ENCODE measurements at places on chromosomes 2 and 18. TPM values are rescaled to one million over a fixed set of nuclear protein-coding genes. Genes with fewer than 3 reads are reported as not detected.

C2orf80 gene
- total RNA-seq: not detected

SRD5A2 gene
- total RNA-seq: not detected

SLC4A3 gene
- total RNA-seq: 11.2 TPM

TCF4 gene
- 105 TPM for total RNA-seq

LAMA1 gene
- total RNA-seq: 18.3 TPM

STK11IP gene
- 24.9 TPM for total RNA-seq

MAL gene
- total RNA-seq: 0.41 TPM

DNA sequence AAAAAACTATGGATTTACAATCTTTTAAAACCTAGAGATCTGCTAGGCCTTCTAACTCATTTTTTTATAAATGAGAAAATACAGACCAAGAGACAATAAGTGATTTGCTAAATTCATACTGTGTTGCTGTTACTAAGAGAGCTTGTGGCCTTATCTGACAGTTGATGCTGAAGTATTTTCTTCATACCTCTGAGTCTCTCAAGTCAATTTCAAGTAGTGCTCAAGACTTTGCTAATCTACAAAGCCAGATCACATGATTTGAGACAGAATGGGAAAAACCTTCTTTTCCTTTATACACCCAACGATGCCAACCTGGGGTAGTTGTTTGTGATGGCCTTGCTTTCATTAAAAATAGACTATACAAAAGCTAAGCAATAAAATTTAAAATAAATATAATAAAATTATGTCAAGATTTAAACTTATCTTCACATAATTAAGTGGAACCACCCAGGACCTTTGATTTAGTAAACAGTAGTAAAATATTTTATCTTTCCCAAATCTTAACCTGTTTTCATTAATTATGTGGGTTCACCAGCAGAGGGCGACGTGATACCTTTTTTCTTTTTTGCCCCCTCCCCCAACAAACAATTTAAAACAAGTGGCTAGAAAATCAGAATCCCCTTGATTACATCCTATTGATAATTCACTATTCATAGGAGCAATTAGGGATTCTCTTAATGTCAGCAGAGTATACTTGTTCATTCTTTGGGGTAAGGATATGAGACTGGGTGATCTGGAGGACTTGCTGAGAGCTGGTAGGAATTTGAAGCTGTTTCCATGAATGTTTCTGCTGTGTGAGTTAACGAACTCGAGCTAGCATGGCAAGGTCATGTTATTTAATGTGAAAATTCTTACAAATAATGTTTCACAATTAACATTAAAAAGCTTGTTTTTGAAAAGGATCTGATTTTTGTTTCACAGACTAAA, 49.6 kb upstream of the SLC5A7 start:
- DNase-seq: no peak

- no peak for DNase-seq
Measured at GRCh38 chr2:60796573-60797509, 40.8 kb downstream of the PAPOLG start.

GRCh38 chr18:79420033-79420745, 24.5 kb downstream of the NFATC1 start:
- DNase-seq: no peak

DNA sequence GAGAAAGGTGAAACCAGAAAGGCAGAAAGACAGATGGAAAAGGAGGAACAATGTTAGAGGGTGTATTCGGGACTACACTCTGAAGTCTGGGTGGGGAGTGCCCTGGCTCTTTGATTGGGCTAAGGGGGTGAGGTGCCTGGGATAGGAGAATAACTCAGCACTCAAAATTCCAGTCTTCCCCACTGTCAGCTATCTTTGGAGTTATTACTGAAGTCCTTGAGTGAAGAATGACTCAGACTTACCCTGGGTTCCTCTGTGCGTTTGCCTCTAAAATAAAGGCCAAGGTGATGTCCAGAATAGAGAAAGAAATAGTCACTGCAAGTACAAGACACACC, 151.8 kb upstream of the SERPINE2 start:
- peak; percentile 44 for DNase-seq

DNA sequence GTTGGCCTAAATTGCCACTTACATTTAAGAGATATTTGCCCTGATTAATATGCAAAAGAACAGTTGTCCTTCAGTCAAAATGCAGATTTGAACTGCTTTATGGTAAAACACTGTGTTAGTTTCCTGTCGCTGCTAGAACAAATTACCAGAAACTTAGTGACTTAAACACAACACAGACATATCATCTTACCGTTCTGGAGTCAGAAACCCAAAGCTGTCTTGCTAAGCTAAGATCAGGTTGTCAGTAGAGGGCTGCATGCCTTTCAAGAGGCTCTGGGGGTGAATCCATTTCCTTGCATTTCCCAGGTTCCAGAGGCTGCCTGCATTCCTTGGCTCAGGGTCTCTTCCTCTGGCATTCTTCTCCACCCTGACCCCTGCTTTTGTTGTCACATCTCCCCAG, 149.5 kb downstream of the FAM161A start:
- DNase-seq: no peak

DNA sequence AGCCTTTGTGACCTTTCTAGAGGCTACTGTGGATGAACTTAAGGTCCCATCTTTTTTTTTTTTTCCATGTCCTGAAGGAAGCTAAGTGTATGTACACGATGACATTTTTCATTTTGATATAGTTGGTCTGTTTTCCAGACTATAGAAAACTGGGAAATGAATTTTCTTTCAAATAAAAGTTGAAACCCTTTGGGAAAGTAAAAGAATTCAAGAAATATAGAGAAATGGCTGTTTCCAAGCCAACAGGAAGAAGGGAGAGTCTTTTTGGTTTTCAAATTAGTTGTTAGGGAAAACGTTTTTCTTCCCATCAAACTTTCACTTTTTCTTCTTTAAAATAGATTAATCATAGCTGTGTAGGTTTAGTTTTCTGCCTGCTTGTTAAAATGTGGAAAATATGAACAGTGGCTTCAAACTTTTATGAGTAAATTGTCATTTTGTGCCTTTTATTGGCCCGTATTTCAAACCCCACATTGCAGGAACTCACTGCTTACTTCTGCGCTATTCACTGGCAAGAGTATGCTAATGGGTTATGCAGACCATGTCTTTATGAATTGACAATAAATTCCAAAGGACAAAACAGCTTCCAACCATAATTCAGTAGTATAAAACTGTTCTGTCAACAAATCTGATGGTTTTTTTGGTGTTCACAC, 27.7 kb upstream of the LYPD1 start:
- no peak for DNase-seq

DNA sequence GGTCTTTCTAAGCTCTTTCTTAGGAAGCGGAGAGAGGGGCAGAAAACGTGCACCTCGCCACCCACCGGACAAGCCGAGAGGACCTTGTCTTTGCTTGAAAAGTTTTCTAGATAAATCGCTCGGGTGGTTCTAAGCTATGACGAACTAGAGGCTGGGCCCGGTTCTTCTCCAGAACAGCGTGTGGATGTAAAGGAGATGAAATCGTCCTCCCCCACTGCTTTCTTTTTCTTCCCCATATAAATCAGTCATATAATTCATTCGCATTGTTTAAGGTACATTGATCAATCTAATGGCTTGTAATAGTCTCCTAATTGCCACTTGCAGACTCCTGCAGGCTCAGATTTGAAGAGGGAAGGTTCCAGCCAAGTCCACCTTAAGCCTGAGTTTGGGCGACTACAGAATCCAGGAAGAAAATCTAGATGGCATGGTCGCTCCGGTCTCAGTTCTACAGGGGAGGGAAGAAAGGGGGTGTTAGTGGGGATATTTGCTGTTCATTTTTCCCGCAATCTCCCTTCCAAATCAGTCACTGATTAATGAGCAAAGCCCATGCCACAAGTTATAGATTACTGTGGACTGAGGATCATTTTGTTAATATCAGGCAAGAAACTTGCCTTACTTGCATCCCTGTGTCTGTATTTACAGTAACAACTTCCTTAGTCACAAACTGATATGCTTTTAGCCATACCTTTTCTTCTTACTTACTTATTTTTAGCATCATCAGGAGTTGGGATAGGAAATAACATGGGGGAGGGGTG, 5.6 kb upstream of the SP9 start:
- no peak for DNase-seq

GRCh38 chr2:227766373-227766883, 20.7 kb downstream of the SCYGR8 start:
- peak; percentile 50 for DNase-seq

- peak; percentile 84 for DNase-seq
Measured at GRCh38 chr2:221501210-221501882, 70.8 kb downstream of the EPHA4 start.

- DNase-seq: no peak
Measured at GRCh38 chr2:147479358-147479757, 365.5 kb upstream of the ACVR2A start.

- DNase-seq: no peak
Measured at GRCh38 chr2:38711558-38711957, 39.6 kb downstream of the SRSF7 start.

DNA sequence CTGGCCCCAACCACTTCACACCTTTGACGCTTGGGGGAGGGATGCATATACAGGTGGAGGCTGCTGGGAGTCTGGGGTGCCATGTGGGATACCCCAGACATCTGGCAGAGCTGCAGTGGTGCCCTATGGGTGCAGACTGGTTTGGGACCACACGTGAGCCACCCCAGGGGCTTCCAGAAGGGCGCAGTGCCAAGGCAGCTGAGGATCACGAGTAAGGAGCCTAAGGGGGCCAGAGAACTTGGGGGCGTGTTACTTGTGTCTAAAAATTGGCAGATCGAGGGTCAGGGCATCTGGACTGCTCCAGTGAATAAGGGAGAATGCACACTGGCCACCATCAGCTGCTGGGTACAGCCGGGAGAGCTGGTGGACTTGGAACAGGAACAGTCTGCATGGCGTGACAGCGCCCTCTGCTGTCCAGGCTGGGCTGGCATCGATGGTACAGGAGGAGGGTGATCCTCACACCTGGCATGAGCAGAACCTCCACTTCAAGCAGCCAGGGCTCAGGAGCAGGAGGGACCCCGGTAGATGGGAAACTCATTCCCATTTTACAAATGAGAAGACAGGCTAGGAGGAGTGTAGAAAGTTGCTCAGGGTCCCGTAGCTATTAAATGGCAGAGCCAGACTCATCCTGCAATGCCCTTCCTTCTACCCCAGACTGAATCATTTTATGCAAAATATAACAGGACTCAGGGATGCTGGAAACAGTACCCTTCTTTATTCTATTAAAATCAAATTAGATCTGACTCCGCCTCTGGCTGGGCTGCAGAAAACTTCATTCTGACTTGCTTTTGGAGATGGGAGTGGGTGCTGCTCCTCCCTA, 60.4 kb downstream of the ATOH8 start:
- peak; percentile 48 for DNase-seq

DNA sequence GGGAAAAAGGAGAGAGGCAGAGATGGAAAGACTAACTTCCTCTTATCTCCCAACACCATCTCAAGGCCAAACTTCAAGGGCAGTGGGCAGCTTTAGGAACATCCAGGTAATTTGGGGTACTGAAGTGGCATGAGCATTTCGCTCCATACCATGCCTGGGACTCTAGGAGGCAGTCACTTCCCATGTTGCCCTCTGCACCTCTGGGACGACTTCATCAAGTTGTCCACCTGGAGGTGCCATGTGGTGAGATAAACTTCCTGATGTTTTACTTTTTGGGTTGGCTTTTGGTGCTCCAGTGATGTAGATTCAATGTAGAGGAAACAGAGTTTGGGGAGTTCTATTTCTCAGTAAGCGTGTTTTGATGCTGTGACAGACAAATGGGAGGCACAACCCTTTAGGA, 56.3 kb upstream of the UPP2 start:
- DNase-seq: no peak

- no peak for DNase-seq
Measured at GRCh38 chr2:128486640-128487375, 168.1 kb upstream of the HS6ST1 start.

DNA sequence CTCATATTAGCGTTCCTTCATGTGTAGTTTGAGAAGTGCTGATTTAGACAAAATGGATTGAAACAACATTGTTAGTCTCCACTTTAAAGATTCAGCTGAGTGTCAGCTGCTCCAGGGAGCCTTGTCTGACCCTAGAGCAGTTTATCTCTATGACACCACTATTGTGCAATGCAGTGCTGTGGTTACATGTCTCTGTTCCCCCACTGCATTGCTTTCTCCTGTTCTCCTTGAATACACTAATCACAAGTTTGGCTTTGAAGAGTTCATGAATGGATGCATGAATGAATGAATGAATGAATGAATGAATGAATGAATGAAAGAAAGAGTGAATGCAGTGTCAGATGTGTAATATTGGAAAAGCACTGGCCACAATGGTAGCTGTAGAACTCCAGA, 38.3 kb downstream of the GCG start:
- DNase-seq: peak; percentile 79

- no peak for DNase-seq
Measured at GRCh38 chr2:86134709-86135108, 28.7 kb downstream of the PTCD3 start.

DNA sequence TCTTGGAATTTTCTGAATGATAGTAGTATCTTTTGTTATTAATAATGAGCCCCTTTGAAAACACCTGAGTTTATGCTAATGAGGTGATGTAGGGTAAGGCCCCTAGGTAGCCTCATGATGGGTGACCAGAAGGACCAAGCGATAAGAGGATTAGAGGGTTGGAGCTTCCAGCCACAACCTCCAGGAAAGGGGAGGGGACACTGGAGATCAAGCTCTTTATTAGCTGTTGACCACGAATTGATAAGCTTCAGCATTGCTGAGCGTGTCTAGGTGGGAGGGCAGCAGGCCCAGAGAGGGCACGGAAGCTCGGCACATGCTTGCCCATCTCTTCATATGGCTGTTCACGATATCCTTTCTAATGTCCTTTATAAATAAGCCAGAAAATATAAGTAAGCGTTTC, 39.0 kb downstream of the KIAA2012 start:
- DNase-seq: no peak

GRCh38 chr2:138453815-138454214, 47.8 kb upstream of the SPOPL start:
- DNase-seq: no peak

DNA sequence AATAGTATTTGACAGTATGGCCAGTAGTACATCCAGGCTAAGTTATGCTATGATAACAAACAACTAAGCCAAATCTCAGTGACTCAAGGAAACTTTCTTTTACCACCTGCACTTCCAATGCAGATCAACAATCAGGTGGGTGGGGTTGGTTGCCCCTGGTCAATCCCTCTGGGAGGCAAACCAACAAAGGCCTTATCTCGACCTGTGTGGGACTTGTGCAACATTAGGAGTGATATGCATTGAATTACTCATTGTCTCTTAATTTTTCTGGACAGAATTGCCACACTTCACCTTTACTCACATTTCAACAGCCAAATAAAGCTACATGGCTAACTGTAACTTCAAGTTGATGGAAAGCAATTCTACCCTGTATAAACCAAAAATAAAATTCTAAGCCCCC, 1049.3 kb upstream of the CDH2 start:
- peak; percentile 80 for DNase-seq

- no peak for DNase-seq
Measured at GRCh38 chr2:205609113-205609512, 73.2 kb upstream of the NRP2 start.
